ENCODE measurements at places on chromosomes 3 and 15.

GRCh38 chr15:83207660-83208366, at the start of gene HDGFL3:
Gene HDGFL3, minus strand, starts transcription at chr15:83207823. Its CDS starts 409 bp downstream, at chr15:83207414.
- DNase-seq = peak; percentile 11

DNA sequence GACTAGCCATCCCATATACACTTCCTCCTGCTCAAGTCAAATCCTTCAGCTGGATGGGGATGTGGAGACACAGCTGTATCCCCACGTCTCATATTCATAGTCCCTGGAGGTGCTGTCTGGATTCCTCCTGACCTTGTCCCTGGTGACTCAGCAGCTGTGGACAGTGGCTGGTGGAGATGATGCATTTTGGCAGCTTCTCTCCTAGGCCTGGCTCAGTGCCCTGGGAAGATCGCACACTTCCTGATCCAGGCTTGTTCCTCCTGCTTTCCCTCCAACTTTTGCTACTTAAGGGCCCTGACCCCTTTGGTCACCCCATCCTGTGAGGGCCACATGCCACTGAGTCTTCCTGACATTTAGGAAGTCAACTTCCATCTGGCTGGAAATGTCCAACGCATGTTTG, 44.4 kb downstream of the ADAMTSL3 start:
- no peak for DNase-seq

DNA sequence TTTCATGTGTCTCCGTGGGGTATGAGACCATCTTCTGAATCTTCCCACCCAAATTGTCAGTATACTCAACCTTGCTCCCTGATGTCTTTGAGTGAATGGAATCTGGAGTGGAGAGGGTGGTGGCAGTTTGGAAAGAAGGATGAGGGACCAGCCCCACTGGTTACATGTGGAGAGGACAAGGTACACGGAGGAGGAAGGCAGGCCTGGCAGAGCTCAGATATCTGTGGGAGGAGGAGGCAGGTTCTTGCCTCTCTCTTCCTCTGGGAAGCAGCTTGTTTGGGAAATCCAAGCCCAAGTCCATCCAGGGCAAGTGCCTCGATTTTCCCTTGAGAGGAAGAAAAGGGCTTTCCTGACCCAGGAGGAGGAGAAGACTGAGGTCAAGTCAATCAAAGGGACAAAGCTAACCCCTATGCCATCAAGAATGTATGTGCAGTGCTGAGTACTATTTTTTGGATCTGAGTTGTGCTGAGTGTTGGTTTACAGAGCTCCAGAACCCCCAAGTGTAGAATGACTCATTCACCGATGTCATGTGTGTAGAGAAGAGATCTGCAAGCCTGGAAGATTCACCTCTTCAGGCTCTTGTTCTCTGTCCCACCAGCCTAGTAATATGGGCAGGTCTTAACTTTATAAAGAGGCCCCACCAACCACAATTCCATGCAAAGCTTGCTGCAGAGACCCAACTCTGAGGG, 19.8 kb upstream of the LOXL1 start:
- no peak for DNase-seq

GRCh38 chr3:115162759-115163158, 15.7 kb upstream of the ZBTB20 start:
- DNase-seq = no peak

DNA sequence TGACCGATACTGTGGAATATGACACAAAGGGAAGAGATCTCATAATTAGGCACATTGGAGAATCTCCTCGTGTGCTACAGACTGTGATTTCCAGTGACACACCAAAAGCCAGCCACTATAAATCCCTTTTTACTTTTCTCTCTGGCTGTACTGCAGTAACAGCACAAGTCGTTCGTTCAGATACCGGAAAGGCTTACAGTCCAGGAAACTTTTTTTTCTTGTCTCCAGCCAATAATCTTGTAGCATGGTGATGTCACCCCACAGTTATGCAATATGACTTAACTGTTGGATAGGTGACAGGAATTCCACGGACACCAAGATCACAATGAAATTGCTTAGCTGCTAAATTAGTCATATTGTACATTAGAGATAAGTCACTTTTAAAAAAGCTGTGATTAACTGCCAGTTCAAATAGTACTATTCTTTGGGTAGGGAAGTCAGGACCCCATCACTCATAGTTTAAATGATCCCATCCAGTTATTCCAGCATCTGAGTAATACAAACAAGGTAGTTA, 36.3 kb upstream of the TSC22D2 start:
- DNase-seq = no peak

- no peak for DNase-seq
These were observed 77.4 kb upstream of the KLHL25 start for GRCh38 chr15:85872125-85872524.

- DNase-seq = no peak
These were observed 8.6 kb downstream of the PAK6 start for GRCh38 chr15:40247406-40247971.

DNA sequence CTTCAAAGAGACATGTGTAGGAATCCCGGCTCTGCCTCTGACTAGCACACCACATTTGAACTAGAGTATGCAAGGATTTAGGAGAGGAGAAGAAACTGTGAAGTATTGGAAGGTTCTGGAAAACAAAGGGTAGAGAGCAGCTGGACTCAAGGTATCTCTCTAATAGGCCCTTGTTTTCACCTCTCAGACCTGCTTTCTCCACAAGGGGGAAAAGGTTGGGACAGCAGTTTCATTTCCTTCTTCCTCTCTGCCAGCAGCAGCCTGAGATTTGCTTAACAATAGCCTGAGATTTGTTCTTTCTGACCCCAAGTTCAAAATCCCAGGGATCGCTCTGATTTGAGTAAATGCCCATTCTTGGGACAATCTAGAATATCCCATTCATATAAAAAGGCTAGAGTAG, 430.6 kb upstream of the MCTP2 start:
- DNase-seq = no peak

DNA sequence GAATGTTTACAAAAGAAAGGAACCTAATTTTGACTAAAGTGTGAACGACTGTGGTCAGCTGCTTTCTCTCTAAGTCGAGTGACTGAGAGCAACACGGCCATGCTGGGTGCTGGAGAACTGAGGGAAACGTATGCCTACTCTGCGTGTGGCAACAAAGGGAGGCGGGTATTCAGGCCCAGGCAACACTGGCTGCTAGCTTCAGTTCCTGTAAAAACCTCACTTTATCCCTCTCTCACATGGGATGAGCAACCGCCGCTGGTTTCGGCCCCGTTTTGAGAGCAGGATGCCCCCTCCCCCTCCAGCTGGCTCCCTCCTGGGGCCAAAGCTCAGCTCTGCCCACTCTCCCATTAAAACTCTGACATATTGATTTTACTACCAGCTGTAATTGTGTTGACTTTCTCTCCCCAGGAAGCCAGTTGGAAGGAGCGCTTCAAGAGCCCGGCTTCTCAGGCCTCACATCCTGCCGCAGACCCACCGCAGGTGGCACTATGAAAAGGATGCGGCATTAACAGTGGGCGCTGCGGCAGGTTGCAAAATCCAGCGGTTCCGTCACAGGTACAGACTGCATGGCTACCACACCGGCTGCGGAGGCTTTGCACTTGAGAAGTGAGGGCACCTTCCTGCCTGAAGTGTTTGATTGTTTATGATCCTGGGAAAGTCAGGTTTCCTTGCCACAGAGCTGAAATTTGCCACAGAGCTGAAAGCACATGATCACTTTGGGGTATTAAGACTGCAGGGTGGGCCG, 12.7 kb downstream of the PLXND1 start:
- DNase-seq = no peak

DNA sequence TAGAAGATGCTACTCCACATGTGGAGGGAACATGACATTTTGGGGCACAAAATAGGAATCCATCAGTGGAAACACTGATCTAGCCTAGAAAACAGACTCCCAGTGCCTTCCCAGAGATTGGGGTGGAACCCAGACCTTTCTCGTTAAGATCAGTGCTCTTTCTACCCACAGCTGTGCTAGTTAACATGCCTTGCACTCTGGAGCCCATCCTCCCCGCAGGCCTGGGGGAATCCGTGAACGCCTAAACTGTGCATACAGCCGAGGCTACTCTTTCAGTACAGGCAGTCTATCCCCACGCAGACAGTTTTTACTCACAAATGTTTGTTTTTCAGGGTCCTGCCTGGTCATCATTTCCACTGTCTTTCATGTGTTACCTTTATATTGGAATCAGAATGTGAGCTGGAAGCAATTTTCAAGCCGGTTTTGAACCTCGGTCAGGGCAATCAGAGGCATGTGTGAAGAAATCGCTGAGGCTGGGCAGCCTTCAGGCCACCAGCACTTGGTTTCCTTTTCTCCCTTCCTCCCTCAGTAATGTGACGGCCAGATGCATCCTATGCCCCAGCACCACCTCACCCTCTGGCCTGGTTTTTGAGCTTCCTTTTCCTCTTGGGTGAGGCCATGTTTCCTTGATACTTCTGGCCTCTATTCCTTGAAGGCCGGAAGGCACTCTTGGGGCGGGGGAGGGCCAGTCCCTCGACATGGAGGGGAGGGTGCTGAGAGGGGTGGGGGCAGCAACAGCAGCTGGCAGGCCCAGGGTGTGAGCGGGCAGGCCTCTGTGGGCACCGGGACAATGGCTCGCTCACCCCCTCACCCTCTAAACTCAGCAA, 123.6 kb upstream of the GALNT15 start:
- DNase-seq = no peak

GRCh38 chr3:141764986-141765385, 1.8 kb downstream of the GRK7 start:
- DNase-seq = no peak

DNA sequence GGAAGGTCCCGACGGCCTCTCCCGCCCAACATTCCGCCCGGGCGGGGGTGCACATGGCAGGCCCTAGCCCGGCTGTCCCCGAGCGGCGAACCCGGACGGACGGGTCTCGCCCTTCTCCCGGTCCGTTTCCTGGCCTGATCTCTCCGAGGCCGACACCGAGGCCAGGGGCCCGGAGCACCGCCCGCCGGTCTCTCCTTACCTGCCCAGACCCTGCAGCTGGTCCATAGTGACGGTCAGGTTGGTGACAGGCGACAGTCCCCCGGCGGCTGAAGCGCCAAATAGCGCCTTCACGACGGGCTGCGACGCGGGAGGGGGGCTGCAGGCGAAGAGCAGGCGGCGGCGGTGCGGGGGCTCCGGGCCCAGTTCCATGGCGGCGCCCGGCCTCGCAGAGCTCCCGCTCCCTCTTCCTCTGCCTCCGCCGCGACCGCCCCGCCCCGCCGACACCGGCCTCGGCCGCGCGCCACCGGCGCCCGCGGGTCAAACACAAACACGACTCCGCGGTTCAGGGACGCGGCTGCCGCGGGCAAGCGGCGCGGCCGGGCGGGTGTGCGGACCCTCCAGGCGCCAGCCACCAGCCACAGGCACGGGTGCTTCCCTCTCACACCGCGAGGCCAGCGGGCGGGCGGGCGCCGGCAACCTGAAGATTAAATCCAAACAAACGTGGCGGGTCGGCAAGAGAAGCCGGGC, 495 bp downstream of the CDC25A start:
- DNase-seq = no peak

GRCh38 chr3:142940000-142940399, 23.5 kb downstream of the PAQR9 start:
- no peak for DNase-seq

- DNase-seq = no peak
These were observed 204.1 kb upstream of the ZBTB20 start for GRCh38 chr3:115351193-115351592.
